ENCODE measurements at places on chromosomes 6 and 20.

- H3K36me3 ChIP-seq = no peaks in the 10 kb centered on the region
- H3K27me3 ChIP-seq = no peaks in the 10 kb centered on the region
- H3K4me1 ChIP-seq = no peaks in the 10 kb centered on the region
Observed at GRCh38 chr6:130537447-130537846, 171.6 kb downstream of the TMEM200A start.

- DNase-seq = no peak
- H3K27ac ChIP-seq = no peak overlapping the region
- peaks cover 8% of the 10 kb centered on the region for H3K4me1 ChIP-seq
- H3K27me3 ChIP-seq = peaks cover 6% of the 10 kb centered on the region
- no peaks in the 10 kb centered on the region for H3K36me3 ChIP-seq
Observed at GRCh38 chr20:6185268-6185667, 62.4 kb upstream of the FERMT1 start.

- H3K4me1 ChIP-seq = no peaks in the 10 kb centered on the region
Observed at GRCh38 chr6:505374-505773, 113.8 kb downstream of the IRF4 start.

- H3K36me3 ChIP-seq = no peaks in the 10 kb centered on the region
- no peak for DNase-seq
- peak overlapping the region; percentile 88 for H3K27ac ChIP-seq
- H3K27me3 ChIP-seq = no peaks in the 10 kb centered on the region
- H3K4me3 ChIP-seq = peak overlapping the region; percentile 31
- H3K4me1 ChIP-seq = peaks cover 73% of the 10 kb centered on the region
Observed at GRCh38 chr6:43806043-43806757, 36.2 kb downstream of the VEGFA start.

- H3K36me3 ChIP-seq = no peaks in the 10 kb centered on the region
- H3K4me3 ChIP-seq = no peak overlapping the region
- DNase-seq = no peak
- no peaks in the 10 kb centered on the region for H3K4me1 ChIP-seq
- no peak overlapping the region for H3K27ac ChIP-seq
- peaks cover 2% of the 10 kb centered on the region for H3K27me3 ChIP-seq
Observed at GRCh38 chr6:454148-454991, 62.8 kb downstream of the IRF4 start.

- no peak for DNase-seq
- H3K36me3 ChIP-seq = no peaks in the 10 kb centered on the region
- H3K4me1 ChIP-seq = peaks cover 9% of the 10 kb centered on the region
- H3K4me3 ChIP-seq = no peak overlapping the region
- H3K27ac ChIP-seq = no peak overlapping the region
Observed at GRCh38 chr6:143621876-143622605, 55.7 kb upstream of the PHACTR2 start.

DNA sequence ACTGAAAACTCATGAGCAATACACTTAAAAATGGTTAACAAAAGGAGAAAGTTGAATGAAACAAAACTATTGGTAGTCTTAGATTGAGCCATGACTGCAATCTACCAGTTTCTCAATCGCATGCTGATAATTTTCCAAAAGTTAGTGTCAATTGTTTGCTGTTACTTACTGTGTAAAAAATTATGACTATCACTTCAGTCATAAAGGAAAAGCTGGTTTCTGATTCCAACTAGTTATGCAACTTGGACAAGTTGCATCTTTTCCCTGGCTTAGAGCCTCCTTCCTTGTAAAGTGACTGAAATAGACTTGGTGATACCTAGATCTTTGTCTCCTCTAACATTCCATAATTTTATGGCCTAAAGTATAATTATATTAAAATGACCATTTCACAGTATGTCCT lies 88.3 kb upstream of the PAK5 start:
- peaks cover 5% of the 10 kb centered on the region for H3K27me3 ChIP-seq
- DNase-seq = no peak
- H3K36me3 ChIP-seq = no peaks in the 10 kb centered on the region
- peaks cover 10% of the 10 kb centered on the region for H3K4me1 ChIP-seq
- no peak overlapping the region for H3K27ac ChIP-seq

- H3K36me3 ChIP-seq = peaks cover 6% of the 10 kb centered on the region
- peaks cover 14% of the 10 kb centered on the region for H3K4me1 ChIP-seq
- peak overlapping the region; percentile 97 for H3K27ac ChIP-seq
- H3K27me3 ChIP-seq = no peaks in the 10 kb centered on the region
Observed at GRCh38 chr6:109441069-109441816, 719 bp downstream of the SMPD2 start.

GRCh38 chr6:109767961-109768360 lies 76.9 kb downstream of the FIG4 start:
- H3K4me3 ChIP-seq = no peak overlapping the region
- H3K36me3 ChIP-seq = peaks cover 18% of the 10 kb centered on the region
- no peak for DNase-seq
- no peaks in the 10 kb centered on the region for H3K27me3 ChIP-seq

DNA sequence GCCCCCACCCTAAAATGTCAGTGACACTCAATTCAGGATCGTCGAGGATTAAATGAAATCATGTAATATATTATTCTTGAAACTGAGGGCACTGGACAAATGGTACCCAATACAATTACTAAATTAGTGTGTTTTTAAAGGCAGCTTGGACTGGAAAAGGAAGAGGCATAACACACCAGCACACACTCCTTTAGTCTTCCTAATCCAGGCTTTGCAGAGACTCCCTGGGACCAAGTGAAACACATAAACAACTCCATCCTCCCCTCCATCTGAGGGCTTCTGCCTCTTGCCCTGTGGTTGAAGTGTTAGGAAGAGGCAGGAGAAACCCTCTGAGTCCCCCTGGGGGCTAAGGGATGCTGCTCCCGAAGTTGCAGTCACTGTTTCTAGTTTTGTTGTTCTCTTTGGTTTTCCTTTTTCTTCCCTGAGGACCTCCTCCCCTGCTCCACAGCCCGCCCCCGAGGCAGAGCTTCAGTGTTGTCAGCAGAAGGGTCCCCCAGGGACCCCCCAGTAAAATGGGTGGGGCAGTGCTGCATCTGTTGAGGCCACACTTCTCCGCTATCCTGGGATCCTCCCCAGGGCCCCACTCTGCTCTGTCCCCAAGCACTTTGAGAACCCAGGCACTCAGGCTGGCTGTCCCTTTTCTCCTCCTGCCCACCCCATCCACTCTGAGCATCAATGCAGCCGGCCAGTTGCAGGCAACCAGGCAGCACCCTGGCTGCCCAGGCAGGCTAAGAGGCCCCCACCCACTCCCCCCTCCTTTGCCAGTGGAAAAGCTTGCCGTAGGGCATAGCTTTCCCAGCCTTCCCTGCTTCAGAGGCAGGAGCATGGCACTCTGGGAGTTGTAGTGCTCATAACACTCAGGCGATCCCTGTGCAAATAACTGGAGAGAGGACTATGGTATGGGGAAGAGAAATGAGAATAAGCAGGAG lies 5.9 kb downstream of the TMEM63B start:
- DNase-seq = no peak
- H3K36me3 ChIP-seq = peaks cover 6% of the 10 kb centered on the region
- H3K27me3 ChIP-seq = no peaks in the 10 kb centered on the region
- H3K4me1 ChIP-seq = peaks cover 12% of the 10 kb centered on the region
- peak overlapping the region; percentile 79 for H3K27ac ChIP-seq
